ENCODE measurements at places on chromosomes 2 and 18.

DNA sequence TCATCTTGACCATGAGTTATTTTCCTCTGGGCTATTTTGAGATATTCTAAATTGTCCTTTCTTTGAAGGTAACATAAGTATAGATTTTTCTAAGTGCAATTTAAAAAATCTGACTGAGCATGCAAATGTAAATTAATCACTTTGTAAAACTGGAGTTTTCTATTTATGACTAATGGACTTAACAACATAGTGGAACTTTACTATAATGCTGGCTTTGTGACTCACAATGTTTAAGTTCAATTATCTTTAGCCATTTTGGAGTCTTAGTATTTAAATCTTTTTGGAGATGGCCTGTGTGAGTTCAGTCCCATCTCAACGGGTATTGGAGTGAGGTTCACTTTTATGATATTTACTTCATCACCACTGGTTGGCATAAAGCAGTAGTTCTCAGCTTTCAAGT is 35.2 kb upstream of the NOSTRIN start:
- DNase-seq: no peak

DNA sequence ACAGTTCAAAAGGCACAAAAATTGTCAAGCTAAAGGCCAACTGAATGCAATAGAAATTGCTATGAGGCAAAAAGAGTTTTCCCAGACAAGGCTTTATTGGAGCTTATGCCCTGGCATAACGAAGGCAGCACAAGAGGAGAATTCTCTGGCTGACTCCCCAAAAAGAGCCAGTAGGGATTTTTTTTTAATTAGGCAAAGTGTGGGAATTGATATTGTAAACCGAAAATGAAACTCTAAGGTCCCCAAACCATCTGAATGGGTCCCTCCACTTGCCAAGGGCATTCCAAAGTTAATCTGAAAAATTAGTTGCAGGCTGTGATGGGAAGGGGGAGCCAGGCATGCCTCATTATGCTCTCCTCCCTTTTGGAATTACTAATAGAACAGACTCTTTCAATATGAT is 118.9 kb downstream of the SPOPL start:
- DNase-seq: no peak

DNA sequence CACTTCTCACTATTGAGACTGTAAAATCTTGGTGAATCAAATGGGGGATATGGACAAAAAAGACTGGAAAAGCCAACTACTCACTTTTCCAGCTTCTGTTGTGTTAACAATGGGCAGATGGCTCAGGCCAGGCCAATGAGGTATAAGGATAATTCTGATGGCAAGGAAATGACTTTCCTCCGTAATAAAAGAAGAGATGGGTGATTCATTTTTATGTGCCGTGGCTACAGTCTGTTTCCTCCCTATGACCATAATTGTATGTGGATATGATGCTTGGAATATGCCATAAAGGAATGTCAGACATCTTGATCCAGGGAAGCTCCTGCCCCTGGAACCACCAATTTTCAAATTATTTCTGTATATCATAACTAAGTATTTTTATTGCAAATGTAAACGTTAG is 406.8 kb downstream of the CCDC85A start:
- no peak for DNase-seq

GRCh38 chr2:55922291-55922907 is 1.2 kb downstream of the EFEMP1 start:
- no peak for DNase-seq

DNA sequence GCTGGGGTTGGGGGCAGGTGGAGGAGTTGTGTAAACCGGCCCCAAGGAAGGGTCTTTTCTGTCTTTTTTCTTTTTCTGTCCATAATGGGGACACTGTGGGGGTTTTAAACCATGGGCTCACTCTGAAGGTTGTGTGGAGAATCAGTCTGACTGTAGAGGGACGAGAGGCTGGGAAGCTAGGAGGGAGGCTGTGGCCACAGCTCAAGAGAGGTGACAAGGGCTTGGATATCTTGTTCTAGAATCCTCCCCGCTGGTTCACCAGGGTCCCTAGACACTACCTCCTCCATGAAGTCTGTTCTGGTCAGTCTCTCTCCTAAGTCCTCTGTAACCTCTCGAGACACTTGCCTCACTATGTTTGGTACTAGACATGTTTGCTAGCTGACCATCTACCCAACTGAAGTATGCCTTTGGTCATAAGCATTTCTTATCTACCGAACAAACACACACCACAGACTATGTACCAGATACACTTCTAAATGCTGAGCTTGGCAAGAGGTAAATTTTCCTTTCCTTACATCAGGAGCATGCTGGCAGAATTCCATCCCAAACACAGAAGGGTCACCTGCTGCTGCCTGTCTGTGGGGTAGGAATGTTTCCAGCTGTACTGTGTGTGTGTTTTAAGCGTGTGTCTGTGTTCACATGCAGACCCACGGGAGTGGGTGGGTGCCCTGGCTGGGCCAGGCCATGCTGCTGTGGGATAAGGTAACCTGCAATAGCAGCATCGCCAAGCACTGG is 69.6 kb upstream of the MGAT4A start:
- no peak for DNase-seq

- DNase-seq: no peak
Measured at GRCh38 chr2:180535289-180535688, 445.1 kb upstream of the UBE2E3 start.

DNA sequence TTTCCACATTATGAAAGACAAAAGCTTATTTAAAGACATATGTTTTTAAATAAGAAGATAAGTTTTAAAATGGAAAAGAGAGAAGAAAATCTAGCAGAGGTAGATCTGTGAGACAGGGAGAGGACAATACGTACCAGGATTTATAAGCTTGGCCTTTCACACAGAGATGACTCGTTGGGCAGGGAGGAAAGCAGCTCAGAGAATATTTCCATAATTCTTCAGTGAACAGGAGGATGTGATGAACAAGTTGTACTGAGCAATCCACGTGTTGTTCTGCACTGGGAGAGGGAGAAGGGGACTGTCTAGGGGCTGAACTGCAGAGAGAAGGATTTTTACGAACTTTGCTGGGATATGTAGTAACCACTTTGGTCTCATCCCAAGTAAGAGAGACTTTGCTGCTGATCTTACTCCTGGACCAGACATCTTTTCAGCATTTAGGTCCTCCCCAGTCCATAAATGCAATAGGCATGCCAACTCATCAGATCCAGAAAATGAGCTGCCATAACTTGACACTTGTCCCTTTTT is 162.5 kb upstream of the SETBP1 start:
- DNase-seq: no peak

GRCh38 chr2:212991120-212991519 is 160.3 kb downstream of the IKZF2 start:
- DNase-seq: no peak

- no peak for DNase-seq
Measured at GRCh38 chr2:100321866-100322820, at the start of gene LONRF2. Gene LONRF2, minus strand, starts transcription at chr2:100322501. Its CDS starts 408 bp downstream, at chr2:100322093.

DNA sequence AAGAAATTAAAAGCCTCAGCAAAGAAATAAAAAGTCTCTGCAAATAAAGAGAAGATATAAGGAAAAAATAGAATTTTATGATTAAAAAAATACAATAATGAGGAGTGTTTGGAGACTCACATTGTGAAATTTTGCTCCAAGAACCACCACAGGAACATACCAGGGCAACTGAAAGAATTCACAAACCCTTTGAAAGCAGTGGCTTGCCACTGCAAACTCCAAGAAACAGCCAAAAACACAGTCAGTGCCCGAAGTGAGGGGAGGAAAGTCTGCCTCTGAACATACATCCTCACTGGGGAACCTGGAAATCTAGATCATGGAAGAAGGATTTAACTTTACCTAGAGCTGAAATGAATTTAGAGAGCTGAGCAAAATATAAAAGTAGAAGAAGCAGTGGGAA is 33.1 kb downstream of the EVA1A start:
- no peak for DNase-seq

DNA sequence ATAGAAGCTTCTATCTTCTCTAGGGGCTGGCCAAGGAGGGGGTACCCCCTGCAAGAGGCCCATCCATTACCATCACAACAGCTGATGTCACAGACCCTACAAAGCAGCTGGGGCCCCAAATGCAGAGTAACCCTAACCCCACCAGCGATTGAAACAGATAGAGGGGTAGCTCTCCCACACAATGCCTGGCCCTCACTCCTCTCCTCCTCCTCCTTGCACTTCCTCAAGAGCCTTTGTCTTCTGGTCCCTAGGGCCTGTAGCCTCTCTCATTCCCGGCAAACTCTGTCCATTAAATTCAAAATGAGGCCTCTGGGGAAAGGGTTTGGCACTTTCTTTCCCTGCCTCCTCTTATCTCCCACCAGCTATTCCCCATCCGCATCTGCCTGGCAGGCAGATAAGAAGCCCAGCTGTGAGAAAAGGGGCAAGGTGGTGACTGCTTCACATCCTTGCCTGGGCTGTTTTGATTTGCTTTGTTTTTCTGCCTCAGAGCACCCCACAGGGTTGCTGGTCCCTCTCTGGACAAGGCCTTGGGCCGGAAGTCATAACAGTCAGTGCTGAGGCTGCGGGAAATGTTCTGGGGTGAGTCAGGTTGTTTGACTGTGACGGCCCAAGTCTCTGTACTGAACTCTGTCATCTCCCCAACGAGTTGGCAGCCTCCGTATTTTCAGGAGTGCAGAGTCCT is 26.1 kb upstream of the CYP26B1 start:
- DNase-seq: no peak

- DNase-seq: no peak
Measured at GRCh38 chr2:14626873-14627272, 5.6 kb upstream of the LRATD1 start.

DNA sequence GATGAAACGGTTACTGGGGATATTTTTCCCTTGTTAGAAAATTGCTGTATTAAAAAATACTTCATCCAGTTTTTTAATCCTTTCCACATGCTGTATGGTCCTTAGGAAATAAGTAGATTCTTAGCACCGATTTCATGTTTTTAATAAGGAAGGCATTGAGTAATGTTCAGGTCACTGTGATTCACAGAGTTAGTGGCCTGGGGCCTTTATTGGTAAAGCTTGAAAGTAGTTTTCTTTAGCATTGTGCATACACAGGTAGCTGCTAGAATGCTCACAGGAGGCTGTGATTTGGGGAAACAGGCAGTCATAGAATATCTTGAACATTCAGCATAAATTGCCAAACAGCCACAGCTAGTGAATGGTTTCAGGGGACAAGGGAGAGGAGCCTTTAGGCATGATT is 79.8 kb downstream of the XRCC5 start:
- DNase-seq: no peak

- DNase-seq: no peak
Measured at GRCh38 chr2:101679037-101679726, 18.3 kb upstream of the MAP4K4 start.

- no peak for DNase-seq
Measured at GRCh38 chr18:5543773-5544389, at the start of gene EPB41L3. Gene EPB41L3, minus strand, starts transcription at chr18:5543997. Its CDS starts 54,814 bp downstream, at chr18:5489183.

- DNase-seq: no peak
Measured at GRCh38 chr2:28982381-28982950, 1.4 kb downstream of the TOGARAM2 start.

GRCh38 chr2:43067254-43068040 is 159.0 kb downstream of the ZFP36L2 start:
- no peak for DNase-seq

DNA sequence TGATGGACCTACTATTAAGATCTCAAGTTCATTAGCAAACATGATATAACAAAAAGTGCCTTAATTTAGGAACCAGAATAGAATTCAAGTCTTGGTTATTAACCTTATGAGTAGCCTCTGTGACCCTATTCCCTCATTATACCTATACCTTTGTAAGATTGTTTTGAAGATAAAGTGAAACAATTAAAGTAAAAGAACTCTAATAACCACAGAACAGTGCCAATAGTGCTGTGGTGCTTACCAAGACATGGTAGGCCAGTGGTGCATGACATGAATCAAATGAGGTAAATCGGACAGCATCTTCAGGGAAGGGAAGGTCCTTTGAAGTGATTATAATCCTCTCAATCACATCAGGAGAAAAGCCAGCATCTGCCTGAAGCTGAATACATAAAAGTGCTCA is 36.4 kb downstream of the METTL4 start:
- no peak for DNase-seq

- DNase-seq: no peak
Measured at GRCh38 chr2:105571445-105571987, 172.7 kb upstream of the FHL2 start.
